COR-L47 (cell line): ENCODE measurements at places on chromosomes 13 and 19.

GRCh38 chr13:36212789-36213188 lies 1.6 kb downstream of the SOHLH2 start:
- DNase-seq, result no peak

DNA sequence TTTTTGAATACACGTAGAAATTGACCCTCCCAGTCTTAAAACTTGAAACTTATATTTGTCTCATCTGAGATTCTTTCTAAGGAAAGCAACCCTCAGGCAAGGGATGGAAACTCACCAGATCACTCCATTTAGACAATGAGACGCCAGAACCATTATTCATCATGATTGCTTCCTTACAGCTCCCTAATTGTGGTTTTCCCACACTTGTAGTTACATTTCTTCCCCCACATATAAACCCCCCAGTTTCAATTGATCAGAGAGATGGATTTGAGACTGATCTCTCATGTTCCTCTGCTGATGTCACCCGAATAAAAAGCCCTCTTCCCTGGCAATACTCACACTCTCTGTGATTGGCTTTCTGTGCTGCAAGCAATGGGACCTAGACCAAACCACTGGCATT lies 197.9 kb upstream of the STARD13 start:
- DNase-seq, result no peak

DNA sequence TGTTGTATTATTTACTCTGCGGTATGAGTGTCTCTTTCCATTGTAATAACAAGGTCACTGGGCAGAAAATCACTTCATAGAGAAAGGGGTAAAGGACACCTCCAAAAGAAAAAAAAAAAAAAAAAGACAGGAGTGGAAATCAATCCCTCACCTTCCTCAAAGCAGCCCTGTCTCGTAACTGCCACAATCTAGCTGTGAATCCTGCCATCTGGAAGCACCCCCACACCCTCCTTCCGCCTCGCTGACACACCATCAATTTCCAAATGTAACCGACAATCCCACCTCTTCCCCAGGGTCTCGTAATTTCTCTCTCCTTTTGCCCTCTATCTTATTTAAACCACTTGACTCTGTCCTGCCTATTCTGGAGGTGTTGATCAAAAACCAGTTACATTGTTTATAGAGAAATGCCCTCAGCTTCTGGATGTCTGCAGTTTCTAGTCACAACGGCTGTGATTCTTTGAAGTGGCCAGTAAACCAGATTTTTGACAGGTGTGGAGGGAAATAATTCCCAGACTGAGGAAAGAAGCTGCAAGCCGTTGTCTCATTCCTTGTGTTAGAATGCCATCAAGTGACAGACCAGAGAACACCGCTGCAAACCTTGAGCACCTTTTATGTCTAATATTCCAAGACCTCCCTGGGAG lies 9.1 kb upstream of the POP4 start:
- peak; percentile 9 for DNase-seq

DNA sequence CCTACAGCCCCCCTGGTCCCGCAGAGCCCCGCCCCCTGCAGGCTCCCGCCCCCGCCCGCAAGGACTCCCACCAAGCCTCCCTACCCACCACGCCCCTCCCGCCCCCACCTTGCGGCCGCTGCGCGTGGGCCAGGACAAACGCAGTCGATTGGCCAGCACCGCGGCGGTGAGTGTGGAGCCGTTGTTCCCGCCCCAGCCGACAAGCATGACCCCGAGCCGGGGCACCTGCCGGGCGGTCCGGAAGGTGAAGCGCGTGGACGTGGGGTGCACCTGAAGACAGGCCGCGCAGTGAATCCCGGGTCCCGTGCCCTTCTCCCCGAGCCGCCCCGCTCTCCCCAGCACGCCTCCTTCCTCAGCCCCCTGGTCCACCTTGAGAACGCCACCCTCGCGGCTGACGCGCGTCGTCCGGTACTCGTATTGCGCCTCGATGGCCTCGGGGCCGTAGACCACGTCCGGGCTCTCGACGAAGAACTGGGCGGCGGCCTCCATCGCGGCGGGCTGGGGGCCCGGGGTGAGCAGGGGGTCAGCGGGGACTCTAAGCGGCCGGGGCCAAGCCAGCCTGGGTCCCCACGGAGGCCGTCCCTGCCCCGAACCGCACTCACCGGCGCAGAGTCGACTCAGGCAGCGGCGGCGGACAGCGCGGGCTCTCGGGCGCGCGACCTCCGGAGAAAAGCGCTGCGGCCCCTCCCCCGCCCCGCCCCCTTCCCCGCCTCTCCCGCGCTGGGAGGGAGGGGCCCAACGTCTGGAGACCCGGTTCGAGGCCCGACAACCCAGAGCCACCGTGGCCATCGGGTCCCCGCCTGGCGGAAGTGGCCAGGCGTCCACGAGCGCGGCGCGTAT lies at the start of gene ISYNA1:
ISYNA1 (minus strand) TSS at position 643 of the 840 bp plus-strand sequence; CDS start at position 489, 154 bp downstream.
- DNase-seq, result peak; percentile 18

DNA sequence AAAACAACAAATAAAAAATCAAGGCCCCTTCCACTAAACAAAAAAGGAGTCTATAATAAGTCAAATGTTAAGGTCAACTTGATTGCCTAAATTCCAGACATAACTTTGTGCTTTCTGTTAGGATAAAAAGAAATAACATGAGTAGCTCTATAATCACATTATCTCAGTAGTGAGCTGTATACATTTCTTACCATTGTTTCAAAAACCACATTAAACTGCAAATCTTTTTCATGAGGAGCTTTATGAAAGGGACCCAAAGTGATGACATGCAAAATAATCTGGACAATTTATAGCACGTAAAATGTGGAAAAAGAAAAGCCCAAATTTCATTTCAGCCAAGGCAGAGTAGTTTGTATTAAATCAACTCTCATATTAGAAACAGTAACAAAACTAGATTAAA lies 269.2 kb downstream of the KLF12 start:
- no peak for DNase-seq

DNA sequence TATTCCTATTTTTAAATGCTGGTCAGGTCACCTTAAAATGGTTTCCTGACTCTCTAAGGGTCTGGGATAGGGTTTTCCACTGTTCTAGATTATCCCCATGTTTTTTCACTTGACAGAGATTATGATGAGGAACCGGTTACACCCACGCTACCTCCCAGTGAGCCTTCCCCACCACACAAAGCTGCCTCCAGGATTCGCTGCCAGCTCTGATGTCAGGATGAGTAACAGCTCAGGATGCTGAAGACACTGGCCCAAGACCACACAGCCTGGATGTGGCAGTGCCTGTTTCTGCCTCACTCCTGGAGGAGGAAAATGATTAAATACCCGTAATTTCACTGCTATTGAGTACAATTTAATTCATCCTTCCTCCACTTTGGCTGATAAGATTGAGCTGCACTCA lies 22.9 kb downstream of the ZNF114 start:
- no peak for DNase-seq

DNA sequence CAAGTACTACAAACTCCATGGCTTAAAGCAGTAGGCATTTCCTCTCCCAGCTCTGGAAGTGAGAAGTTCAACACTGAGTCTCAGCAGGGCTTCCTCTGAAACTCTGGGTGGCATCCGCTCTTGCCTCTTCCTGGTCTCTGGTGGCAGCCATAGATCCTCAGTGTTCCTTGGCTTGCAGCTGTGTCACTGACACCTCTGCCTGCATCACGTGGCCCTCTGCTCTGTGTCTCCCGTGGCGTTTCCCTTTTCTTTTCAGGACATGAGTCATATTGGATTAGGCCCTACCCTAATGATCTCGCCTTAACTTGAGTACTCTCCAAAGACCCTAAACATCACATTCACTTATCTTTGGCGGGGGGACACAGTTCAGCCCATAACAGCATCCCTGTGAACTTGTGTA lies 466.7 kb downstream of the MYO16 start:
- DNase-seq, result no peak

GRCh38 chr19:3710265-3710812 lies 2.2 kb downstream of the TJP3 start:
- DNase-seq, result no peak

DNA sequence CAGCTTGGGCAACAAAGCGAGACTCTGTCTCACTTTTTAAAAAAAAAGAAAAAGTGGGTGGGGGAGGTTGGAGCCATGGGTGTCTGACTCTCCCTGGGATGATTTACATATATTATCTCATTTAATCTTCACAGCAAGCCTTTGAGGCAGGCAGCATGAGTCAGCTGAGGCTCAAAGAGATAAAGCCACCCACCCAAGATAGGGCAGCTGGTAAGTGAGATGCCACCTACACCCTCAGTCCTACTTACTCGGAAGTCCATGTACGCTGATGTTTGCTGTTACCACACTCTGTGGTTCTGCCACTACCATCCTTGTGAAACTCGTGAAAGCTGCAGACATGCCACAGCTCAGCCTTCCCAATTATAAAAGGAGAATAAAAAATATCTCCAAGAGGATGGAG lies 142.0 kb upstream of the TSHZ3 start:
- DNase-seq, result no peak

- peak; percentile 29 for DNase-seq
These were observed 49.0 kb upstream of the ZNF780A start for GRCh38 chr19:40139533-40140287.

DNA sequence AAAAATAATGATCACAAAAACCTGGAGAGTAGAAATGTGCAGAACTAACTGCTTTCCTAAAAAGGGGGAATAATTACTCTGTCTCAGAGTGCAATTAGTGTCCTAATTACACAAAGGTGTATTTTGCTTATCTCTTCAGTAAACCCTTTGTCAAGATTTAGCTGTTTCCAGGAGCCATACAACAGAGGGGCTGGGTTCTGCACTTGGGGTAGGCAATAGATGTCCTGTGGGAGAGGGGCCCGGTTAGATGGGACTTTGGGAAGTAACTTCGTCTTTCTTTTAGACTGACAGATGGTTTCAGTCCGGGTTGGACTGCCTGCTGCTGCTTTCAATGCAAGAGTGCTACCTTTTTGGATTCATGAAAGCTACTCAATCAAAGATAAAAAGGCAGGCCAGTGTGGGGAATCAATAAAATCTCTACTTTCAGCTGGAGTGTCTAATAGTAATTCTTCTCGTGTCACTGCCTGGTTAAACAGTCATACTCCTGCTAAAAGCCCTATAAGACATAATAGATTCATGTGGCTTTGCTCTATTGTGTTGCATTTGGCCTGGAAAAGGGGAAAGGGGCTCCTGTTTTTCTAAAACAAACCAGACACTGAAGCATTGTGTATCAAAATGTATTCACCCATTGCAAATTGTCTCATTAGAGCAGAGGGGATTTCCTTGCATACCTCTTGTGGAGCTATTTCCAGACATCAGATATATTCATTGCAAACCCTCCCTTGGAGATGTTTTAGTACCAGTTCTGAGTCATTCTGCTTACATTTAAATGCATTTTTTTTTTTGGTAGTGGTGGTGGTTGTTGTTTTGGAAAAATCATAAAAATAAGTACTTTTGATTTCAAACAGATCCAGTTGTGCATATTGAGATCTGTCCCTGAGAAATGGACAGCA lies 83.3 kb upstream of the PCDH8 start:
- no peak for DNase-seq

- DNase-seq, result no peak
These were observed 4.5 kb upstream of the LAIR1 start for GRCh38 chr19:54369082-54369687.

- DNase-seq, result no peak
These were observed 51.7 kb downstream of the SLC7A9 start for GRCh38 chr19:32817569-32818476.

- DNase-seq, result no peak
These were observed 20.8 kb downstream of the C13orf46 start for GRCh38 chr13:113952983-113953520.

DNA sequence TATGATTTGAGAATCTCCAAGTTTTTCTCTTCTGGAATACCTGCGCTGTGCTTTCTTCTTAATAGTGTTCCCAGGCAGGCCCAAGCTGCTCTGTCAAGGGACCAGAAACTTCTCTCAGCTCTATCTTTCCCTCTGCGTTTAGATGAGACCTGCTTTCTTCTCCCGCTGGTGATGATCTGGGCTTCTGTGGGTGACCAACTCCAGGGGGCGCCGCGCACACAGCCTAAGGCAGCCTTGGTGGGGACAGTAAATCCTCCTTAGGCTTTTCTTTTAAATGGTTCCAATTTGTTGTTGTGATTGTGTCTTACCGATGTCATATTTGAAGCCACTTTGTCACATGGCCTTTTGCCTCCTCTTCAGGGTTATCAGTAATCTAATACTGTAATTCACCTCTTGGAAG lies 439.4 kb upstream of the KLF12 start:
- DNase-seq, result no peak

- DNase-seq, result no peak
These were observed 93.8 kb upstream of the FGF14 start for GRCh38 chr13:102495663-102496062.

- DNase-seq, result no peak
These were observed 5.4 kb upstream of the NLRP7 start for GRCh38 chr19:54952591-54953344.

DNA sequence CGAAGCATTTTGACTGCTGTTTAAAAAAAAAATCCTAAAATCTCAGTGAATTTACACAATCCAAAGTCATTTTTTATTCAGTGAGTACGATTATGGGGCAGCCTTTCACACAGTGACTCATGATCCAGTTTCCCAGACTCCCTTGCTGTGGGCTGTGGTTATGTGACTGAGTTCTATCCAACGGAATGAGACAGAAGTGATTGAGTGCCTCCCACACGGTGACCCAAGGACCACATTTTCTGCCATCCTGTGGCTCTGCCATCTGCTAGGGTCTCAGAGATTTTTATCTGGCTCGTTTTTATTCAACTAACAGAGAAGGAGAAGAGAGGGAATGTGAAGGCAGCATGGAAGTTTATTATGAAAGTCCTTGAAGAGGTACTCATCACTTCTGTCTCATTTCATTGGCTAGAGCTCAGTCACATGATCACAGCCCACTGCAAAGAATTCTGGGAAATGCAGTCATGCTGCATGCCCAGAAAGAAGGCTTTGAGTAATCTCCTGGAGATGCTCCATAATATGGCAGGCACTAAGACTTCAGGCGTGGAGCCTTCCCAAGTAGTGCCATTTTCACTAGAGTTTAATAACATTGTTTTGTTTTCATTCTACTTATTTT lies 999.4 kb downstream of the UQCRFS1 start:
- no peak for DNase-seq

GRCh38 chr19:6023085-6023682 lies 45.2 kb upstream of the RANBP3 start:
- no peak for DNase-seq

- no peak for DNase-seq
These were observed 3.8 kb downstream of the TARM1 start for GRCh38 chr19:54077334-54077733.

GRCh38 chr19:47742634-47743033 lies 2.7 kb upstream of the NOP53 start:
- DNase-seq, result no peak

GRCh38 chr19:28927456-28927855 lies 285.5 kb downstream of the UQCRFS1 start:
- DNase-seq, result no peak

- no peak for DNase-seq
These were observed 182.6 kb downstream of the EFNB2 start for GRCh38 chr13:106352850-106353249.

DNA sequence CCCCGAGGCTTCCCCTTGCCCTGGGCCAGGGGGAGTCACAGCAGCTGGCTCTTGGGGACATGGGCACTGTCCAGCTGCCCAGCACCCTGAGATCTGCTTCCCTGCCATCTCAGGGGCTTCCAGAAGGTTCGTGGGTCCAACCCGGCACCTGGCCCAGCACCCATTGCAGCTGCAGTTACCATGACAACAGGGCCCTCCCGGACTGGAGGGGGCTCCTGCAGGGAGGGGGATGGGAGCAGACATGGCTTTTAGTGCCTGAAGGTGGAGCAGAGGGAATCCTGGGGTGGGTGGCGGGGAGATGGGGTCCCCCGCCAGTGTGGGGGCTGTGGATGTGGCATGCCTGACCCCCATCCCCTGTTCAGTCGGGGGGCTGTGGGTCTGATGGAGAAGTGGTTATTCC lies 14.7 kb downstream of the PIN1 start:
- DNase-seq, result no peak

- DNase-seq, result peak; percentile 96
These were observed 112.5 kb downstream of the COG6 start for GRCh38 chr13:39767791-39768517.

- no peak for DNase-seq
These were observed 7.4 kb upstream of the FCGBP start for GRCh38 chr19:39941615-39942365.
